ENCODE measurements at places on chromosomes 3 and 15. TPM values are rescaled to one million over a fixed set of nuclear protein-coding genes. Genes with fewer than 3 reads are reported as not detected.

- no peak overlapping the region for H3K27ac ChIP-seq
- no peaks in the 10 kb centered on the region for H3K4me1 ChIP-seq
- no peaks in the 10 kb centered on the region for H3K36me3 ChIP-seq
These were observed 6.7 kb downstream of the ARGFX start for GRCh38 chr3:121574449-121574848.

Gene WDR72
- total RNA-seq = not detected

- no peak overlapping the region for H3K27ac ChIP-seq
- no peak for DNase-seq
- H3K27me3 ChIP-seq = no peaks in the 10 kb centered on the region
- no peaks in the 10 kb centered on the region for H3K4me1 ChIP-seq
These were observed 106.4 kb downstream of the FBLN2 start for GRCh38 chr3:13655061-13655913.

DNA sequence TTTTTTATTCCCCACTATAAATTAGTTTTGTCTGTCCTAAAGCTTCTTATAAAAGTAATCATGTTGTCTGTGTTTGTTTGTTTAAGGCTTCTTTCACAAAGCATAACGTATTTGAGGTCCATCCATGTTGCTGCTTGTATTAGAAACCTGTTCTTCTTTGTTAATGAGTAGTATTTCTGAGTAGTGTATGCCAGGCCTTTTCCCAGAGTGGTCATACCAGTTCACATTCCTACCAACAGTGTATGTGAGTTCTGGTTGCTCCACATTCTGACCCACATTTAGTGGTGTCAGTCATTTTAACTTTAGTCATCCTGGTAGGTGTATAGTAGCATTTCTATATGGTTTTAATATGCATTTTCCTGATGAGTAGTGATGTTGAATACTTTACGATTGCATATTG lies 98.6 kb downstream of the NEO1 start:
- no peaks in the 10 kb centered on the region for H3K4me1 ChIP-seq
- no peaks in the 10 kb centered on the region for H3K27me3 ChIP-seq
- no peak overlapping the region for H3K4me3 ChIP-seq
- H3K36me3 ChIP-seq = peaks cover 3% of the 10 kb centered on the region
- H3K27ac ChIP-seq = no peak overlapping the region

DNA sequence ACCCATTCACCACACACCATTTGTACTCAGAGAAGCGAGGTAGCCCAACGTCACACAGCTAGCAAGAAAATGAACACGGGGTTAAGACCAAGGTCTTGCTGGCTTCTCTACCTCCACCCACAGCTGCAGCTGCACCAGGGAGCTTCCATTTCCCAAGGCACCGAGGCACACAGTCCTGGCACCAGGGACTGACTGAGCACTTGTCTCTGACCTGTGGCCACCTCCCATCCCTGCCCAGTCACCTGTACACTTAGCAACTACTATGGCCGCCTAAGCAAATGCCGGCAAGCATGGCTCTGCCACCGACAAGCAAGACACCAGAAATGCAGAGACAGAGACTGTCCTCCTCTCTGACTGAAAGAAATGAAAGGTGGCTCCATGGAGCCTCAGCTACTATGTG lies 15.3 kb downstream of the ZXDC start:
- H3K27ac ChIP-seq = no peak overlapping the region
- no peak for DNase-seq
- H3K4me1 ChIP-seq = no peaks in the 10 kb centered on the region
- H3K27me3 ChIP-seq = no peaks in the 10 kb centered on the region
- H3K4me3 ChIP-seq = no peak overlapping the region

DNA sequence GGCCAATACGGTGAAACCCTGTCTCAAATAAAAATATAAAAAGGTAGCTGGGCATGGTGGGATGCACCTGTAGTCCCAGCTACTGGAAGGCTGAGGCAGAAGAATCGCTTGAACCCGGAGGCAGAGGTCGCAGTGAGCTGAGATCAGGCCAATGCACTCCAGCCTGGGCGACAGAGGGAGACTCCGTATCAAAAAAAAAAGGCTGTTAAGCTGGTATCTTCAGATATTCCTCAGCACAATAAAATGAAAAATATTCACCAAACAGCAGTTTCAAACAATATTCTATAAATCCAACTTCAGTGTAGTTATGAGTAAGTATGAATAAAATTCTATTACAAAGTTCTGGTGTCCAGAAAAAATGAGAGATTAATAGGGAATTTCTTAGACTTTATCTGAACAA lies 14.2 kb downstream of the DENND4A start:
- H3K36me3 ChIP-seq = no peaks in the 10 kb centered on the region
- no peak for DNase-seq
- H3K27ac ChIP-seq = no peak overlapping the region
- H3K27me3 ChIP-seq = no peaks in the 10 kb centered on the region
- H3K4me3 ChIP-seq = no peak overlapping the region
- no peaks in the 10 kb centered on the region for H3K4me1 ChIP-seq

DNA sequence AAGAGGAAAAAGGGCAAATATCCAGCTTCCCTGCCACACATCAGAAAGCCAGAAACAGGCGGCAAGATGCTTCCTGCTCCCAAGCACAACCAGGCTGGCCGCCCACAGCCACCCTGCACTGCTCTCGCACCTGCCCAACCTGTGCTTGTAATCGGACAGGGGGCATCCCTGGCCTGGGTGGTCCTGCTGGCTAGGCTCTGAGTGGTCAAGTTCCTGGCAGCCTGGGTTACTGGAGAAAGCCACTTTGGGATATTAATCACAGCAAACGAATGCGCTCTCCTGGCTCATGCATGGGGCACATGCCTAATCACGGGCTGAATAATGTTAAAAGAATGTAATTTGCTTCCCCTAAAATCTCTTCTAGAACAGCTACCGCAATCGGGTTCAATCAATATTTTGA lies 442.4 kb downstream of the MCTP2 start:
- H3K4me1 ChIP-seq = no peaks in the 10 kb centered on the region
- H3K36me3 ChIP-seq = no peaks in the 10 kb centered on the region
- no peaks in the 10 kb centered on the region for H3K27me3 ChIP-seq
- DNase-seq = no peak
- H3K27ac ChIP-seq = no peak overlapping the region

DNA sequence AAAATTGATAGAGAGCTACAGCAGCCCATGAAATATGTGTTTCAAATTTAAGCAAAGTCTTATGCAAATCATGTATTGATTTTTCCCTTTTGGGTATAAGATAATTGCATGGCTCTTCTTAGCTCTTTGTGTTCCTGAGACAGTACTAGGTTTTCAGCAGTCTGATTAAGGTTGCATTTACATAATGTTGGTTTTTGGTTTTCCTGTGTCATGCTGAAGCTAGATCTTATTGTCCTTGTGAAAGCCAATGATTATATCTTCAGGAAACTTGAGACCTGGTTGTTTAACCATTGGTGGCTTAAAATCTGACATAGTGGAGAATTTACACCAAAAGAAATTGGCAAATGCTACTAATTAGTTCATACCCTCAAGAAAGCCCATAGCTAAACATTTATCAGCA lies 392.6 kb downstream of the ZPLD1 start:
- no peaks in the 10 kb centered on the region for H3K4me1 ChIP-seq
- no peaks in the 10 kb centered on the region for H3K36me3 ChIP-seq
- no peak overlapping the region for H3K27ac ChIP-seq

GRCh38 chr3:116426036-116426435 lies 19.3 kb downstream of the LSAMP start:
- no peaks in the 10 kb centered on the region for H3K27me3 ChIP-seq
- H3K27ac ChIP-seq = no peak overlapping the region
- H3K36me3 ChIP-seq = no peaks in the 10 kb centered on the region
- no peak for DNase-seq
- peaks cover 3% of the 10 kb centered on the region for H3K4me1 ChIP-seq
- no peak overlapping the region for H3K4me3 ChIP-seq

Gene NEO1
- 46.7 TPM for total RNA-seq

GRCh38 chr15:40061212-40061901 lies 22.4 kb upstream of the SRP14 start:
- no peak overlapping the region for H3K27ac ChIP-seq
- H3K4me1 ChIP-seq = no peaks in the 10 kb centered on the region
- H3K4me3 ChIP-seq = no peak overlapping the region
- H3K36me3 ChIP-seq = no peaks in the 10 kb centered on the region
- H3K27me3 ChIP-seq = no peaks in the 10 kb centered on the region

Gene SAMMSON
- total RNA-seq = 25.6 TPM

DNA sequence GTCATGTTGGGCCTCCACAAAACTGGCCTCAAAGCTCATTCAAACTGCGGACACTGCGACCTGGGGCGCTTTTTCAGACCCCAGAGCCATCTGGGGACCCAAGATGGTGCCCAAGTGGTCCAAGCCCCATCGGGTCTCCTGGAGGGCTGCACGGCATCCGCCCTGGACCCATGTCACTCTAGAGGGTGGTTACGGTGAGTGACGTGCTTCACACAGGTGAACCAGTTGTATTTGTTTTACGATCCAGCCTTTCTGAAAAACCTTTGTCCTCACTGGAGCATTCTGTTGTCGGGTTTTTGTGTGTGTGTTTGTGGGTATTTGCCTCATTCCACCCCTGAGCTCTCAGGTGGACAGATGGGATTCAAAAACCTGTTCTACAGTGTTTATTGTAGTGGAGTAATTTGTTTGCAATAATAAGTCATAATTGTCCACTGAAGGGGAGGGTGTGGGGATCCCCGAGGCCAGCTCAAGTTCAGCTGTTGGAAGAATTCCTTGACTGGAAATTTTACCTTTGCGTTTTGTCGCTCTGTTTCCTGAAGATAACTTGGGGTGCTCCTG lies 1.9 kb downstream of the SLC51A start:
- H3K36me3 ChIP-seq = no peaks in the 10 kb centered on the region
- no peak overlapping the region for H3K4me3 ChIP-seq
- H3K27ac ChIP-seq = no peak overlapping the region
- no peaks in the 10 kb centered on the region for H3K4me1 ChIP-seq
- DNase-seq = no peak
- H3K27me3 ChIP-seq = no peaks in the 10 kb centered on the region

DNA sequence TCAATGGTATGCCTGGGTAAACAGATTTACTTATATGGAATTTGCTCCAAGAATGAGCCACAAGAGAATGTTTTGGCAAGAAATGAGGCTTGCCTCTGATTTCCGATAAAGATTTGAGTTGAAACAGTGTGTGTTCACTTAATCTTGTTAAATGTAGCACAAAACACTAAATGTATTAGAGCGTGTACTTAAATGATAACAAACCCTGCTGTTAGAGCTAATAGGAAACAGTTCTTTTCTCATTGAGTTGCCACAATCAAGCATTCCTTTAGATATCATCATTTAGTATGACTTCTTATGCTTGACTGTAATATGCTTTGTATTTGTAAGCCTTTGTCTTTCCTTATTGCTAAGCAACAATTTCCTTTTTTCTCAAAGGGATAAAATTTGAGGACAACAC lies 353.6 kb upstream of the ZNF717 start:
- H3K27ac ChIP-seq = no peak overlapping the region
- DNase-seq = no peak
- no peaks in the 10 kb centered on the region for H3K27me3 ChIP-seq
- H3K4me3 ChIP-seq = no peak overlapping the region
- no peaks in the 10 kb centered on the region for H3K4me1 ChIP-seq

Gene SNRPN
- total RNA-seq = 115 TPM

- H3K36me3 ChIP-seq = peaks cover 19% of the 10 kb centered on the region
- H3K4me1 ChIP-seq = no peaks in the 10 kb centered on the region
- H3K27me3 ChIP-seq = no peaks in the 10 kb centered on the region
- no peak overlapping the region for H3K4me3 ChIP-seq
- DNase-seq = no peak
- H3K27ac ChIP-seq = no peak overlapping the region
These were observed 9.2 kb downstream of the MFSD1 start for GRCh38 chr3:158810823-158811724.

DNA sequence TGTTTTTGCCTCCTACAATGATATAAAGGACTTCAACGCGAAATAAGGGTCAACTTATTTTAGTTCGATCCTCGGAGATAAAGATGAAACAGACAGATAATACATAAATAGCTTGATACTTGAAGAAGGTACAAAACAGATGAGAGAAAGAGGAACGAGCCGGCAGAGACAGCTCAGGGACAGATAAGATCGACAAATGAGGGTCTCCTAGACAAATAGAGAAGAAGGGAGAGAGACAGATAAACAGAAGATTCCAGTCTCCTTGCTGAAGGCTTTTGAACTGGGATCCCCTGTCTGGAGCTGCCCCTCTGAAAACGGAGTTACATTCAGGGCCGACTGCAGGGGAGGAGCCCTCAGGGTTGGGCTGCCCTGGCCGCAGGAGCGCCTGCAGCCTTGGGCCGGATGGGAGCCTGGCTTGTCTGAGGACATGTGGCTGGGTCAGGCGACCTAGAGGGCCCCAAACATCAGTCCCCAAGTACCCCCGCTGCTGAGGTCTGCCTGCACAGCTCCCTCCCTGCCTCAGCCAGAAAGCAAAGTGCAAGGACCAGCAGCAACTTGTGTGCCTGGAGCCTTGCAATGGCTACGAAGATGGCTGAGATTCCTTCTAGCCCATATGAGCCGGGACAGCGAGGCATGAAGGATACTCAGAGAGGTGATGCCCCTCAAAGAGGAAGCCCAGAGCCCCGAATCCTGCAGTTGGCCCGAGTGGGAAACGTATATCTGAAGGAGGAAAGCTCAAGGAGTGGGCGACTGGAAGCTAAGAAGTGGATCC lies 926 bp upstream of the SKOR1 start:
- H3K27me3 ChIP-seq = peaks cover 2% of the 10 kb centered on the region
- H3K27ac ChIP-seq = no peak overlapping the region
- no peaks in the 10 kb centered on the region for H3K4me1 ChIP-seq

GRCh38 chr3:45524565-45524964 lies 70.0 kb upstream of the LIMD1 start:
- no peak overlapping the region for H3K4me3 ChIP-seq
- H3K27ac ChIP-seq = no peak overlapping the region
